Renal cortex interstitium (tissue), 15 donors: ENCODE measurements at places on chromosomes 7 and 10. TPM values are rescaled to one million over a fixed set of nuclear protein-coding genes. Genes with fewer than 3 reads are reported as not detected.

Gene ATOH7
- polyA plus RNA-seq = 1.8 TPM

Gene TRIL
- 53.4 TPM for polyA plus RNA-seq

Gene CPEB3
- 2.5 TPM for polyA plus RNA-seq

GRCh38 chr10:65501259-65501658, 1424.6 kb upstream of the LRRTM3 start:
- DNase-seq = no peak

- DNase-seq = no peak
These were observed 68.3 kb upstream of the DNAJB6 start for GRCh38 chr7:157268540-157268939.

- DNase-seq = no peak
These were observed 74.2 kb downstream of the RAB18 start for GRCh38 chr10:27578316-27578715.

DNA sequence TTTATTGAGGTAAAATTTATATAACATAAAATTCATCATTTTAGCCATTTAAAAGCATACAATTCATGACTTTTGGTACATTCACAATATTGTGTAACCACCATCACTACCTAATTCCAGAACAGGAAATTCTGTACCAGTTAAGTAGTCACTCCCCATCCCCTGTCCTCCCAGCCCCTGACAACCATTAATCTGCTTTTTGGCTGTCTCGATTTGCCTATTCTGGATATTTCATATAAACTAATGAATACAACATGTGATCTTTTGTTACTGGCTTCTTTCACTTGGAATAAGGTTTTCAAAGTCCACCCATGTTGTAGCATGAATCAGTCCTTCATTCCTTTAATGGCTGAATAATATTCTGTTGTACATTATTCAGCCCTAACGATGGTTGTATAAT, 115.6 kb upstream of the KLF14 start:
- DNase-seq = no peak

DNA sequence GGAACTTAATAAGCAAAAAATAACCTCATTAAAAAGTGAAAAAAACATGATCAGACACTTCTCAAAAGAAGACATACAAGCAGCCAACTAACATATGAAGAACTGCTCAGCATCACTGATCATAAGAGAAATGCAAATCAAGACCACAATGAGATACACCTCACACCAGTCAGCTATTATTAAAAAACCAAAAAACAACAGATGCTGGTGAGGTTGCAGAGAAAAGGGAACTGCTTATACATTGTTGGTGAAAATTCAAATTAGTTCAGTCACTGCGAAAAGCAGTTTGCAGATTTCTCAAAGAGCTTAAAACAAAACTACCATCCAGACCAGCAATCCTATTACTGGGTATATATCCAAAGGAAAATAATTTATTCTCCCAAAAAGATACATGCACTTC, 513.3 kb downstream of the MDFIC start:
- DNase-seq = no peak
